ENCODE measurements at places on chromosomes 1 and 21.

- DNase-seq, result no peak
Measured at GRCh38 chr21:41133874-41134522, 34.0 kb upstream of the BACE2 start.

DNA sequence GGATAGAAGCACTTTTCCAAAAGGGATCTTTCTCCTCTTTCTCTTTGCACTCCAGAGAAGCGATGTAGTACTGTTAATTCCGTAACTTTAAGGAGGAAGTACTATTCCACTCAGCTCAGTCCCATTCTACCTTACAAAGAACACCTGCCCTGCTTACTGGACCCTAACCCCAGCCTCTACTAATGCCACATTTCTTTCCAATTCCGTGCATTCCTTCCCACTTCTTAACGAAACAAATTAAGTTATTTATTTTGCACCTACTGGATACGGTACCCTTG is 511 bp downstream of the NDC1 start:
- DNase-seq, result no peak

DNA sequence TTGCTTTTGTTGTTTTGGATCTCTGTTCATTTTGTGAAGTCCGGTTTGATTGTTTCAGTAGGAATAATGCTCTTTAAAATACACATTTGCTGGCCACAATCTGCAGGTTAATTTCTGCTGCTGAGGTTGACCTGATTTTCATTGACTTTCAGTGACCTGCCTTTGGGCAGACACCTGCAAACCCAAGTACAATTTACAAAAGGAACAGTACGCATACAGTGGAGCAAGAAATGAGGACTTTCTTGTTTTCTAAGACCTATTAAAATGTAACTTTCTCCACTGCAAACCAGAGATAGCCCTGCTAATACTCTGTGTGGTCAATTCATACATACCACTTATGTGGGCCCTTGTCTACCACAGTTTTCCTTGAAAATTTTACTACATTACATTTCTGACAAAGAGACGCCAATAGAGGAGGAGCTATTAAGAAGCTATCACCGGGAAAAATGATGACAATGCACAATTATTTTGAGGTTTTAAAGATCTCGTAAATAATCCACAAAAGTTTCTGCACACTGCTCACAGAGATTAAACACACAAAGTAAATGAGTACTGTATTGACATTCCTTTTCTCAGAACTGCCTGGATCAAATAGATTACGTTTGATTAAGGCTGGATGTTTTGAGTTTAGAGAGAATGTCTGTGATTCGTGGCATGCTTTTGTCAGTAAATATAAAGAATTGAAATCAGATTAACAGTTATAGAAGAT is 141.9 kb downstream of the SDCCAG8 start:
- no peak for DNase-seq

- no peak for DNase-seq
Measured at GRCh38 chr21:41611966-41612606, 104.1 kb upstream of the TMPRSS2 start.

DNA sequence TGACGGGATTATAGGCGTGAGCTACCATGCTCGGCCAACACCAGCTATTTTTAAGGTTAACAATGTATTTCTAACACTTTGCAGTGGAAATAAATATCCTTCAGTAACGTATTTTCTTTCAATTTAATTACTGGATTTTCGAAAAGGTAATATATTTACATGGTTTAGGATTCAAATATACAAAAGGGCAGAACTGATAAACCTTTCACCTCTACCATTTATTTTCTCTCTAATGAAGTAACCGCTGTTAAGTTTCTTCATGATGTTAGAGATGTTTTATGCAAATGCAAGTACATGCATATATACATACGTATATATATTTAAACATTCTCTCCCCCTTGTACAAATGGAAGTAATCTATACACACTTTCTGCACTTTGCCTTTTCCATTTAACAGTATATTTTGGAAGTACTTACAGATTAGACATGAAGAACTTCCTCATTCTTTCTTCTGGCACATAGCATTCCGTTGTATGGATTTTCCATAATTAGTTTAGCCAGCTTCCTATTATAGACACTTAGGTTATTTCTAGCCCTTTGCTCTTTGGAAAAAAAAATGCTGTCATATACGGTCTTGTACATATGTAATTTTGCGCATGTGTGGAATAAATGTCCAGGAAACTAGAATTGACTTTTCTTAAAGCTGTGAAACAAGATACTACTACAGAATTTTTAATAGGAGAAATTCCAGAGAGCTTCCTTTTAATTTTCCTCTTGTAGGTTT is 14.9 kb upstream of the HJV start:
- DNase-seq, result no peak

Data from AG09319 (cell line).